Osteocyte (in vitro differentiated cells): ENCODE measurements at places on chromosomes 1 and 21.

GRCh38 chr1:108016451-108016920, 51.5 kb upstream of the VAV3 start:
- no peak for DNase-seq

- no peak for DNase-seq
These were observed 459.5 kb downstream of the PTPRU start for GRCh38 chr1:29695803-29696202.

DNA sequence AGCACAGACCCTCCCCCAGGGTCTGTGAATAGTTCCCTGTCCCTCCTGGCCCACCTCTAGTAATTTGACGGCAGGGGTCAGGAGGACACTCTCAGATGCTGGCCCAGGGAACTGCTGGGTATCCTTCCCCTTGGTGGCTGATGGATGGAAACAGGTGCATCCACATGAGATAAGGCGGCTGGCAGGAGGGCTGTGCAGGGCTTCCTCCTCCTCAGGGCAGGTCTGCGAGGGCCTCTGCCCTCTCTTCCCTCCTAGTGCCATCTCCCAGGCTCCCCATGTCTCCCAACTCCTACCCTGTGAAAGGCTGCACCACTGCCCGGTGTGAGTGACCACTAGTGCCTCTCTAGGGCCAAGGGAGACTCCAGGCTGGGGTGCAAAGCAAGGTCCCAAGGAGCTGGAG, 123.9 kb downstream of the GLIS1 start:
- peak; percentile 65 for DNase-seq

GRCh38 chr1:160128636-160129035, 13.1 kb downstream of the ATP1A2 start:
- no peak for DNase-seq

DNA sequence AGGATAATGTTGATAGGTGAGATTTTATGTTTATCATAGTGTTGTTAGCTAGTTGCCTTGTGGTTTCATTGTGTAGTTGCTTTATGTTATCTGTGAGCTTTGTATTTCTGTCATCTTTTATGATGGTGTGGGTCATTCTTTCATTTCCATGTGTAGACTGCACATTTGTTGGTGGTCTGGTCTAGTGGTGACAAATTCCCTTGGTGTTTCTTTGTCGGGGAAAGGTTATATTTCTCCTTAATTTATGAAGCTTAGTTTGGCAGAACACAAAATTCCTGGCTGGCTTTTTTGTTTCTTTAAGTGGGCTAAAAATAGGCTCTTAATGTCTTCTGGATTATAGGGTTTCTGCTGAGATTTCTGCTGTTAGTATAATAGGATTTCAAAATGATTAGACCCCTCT, 347.2 kb upstream of the ADAMTS5 start:
- no peak for DNase-seq

- no peak for DNase-seq
These were observed 838.2 kb upstream of the B3GALT2 start for GRCh38 chr1:194024659-194025058.

DNA sequence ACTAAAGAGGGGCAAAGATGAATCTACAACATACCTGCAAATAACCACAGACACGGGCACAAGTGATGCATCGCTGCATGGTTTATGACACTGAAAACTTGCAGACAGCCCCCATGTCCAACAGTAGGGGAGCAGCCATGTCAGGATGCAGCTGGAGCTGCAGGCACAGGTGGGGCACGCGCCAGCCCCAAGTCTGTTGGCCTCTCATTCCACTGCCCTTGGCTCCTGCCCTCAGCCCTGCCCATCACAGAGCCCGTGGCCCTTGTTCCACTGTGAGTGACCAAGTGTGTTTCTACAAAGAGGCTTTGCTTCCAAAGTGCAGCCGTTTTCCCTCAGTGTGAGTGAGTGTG, 3.2 kb upstream of the PADI4 start:
- DNase-seq = no peak

- DNase-seq = no peak
These were observed 90.5 kb downstream of the CASZ1 start for GRCh38 chr1:10705953-10706352.

GRCh38 chr1:29653034-29653810, 416.9 kb downstream of the PTPRU start:
- peak; percentile 67 for DNase-seq

DNA sequence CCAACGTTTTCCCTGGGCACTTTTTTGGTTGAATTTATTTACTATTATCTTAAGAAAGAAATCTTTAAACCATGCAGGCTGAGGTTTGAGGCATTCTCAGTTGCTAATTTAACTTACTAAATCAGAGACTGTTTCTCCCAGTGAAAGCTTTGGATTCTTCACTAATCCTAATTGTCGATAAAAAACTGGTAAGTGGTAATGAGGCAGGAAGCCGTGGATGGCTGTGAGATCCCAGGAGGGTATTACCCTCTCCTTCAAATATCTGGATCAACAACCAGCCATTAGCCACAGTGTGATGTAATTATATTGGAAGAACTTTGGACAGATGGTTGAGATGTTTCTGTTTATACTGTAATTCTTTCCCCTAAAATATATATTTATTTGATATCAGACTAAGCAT, 485.0 kb downstream of the DISC1 start:
- DNase-seq = no peak

GRCh38 chr21:27812279-27812678, 845.4 kb upstream of the ADAMTS5 start:
- DNase-seq = no peak

DNA sequence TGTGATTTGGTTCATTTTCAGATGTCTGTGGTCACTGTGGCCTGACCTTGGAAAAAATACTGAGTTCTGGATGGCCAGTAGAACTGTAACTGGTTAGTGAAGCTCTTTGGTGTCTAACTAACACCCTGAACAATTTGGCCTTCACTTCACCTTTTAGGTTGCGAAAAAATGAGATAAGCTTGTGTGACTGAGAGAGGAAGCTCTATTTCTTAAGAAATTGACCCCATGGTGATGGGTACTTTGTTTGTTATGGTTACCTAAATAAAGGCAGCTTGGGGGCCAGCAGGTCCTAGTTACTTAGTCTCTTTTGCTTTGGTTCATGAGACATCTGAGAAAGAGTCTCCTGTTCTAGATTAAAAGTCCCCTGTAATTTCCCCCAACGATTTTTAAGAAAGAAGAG, 181.6 kb downstream of the ZNF326 start:
- DNase-seq = no peak

DNA sequence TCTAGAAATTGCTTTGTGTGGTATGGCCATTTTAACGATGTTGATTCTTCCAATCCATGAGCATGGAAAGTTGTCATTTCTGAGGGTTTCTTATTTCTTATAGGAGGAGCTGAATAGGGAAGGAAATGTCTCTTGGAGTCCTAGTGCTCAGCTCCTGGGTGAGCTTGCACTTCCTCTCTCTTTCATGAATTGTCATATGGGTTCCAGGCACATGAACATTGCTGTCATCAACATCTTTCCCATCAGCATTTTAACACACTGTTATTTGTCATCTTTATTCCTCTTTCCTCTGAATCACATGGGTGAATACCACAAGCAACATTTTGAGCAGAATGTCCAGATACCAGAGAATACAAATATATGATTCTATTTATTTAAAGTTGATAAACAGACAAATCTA, 23.4 kb downstream of the SLAMF6 start:
- no peak for DNase-seq

DNA sequence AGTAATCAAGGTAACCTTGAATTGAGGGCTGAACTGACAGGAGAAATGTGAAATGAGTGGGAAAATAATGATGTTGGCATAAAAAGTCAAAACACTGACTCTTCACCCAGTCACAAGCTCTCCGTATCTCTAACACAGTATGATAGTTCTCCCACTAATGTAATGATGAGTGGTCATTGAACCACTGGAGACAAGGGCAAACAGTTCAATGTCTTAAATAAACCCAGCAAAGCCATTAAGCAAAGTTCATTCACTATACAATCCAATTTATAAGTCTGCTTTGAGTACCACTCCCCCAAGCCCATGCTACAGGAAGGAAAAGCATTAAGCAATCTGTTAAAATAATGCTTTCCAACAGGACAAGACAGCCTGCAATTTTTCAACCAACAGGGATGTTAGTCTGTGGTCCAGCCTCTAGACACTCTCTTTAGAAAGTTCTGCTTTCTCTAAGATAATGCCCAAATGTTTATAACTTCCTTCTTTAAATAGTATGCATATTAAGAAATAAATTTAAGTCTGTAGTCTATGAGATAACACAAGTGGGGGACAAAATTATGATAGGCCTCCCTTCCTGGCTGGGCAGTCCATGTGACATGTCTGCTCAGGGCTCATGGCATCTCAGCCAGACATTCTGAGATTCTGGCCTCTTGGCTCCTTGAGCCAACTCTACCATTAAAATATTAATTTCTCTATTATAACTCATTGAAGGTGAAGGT, 25.5 kb upstream of the DDAH1 start:
- DNase-seq = no peak

GRCh38 chr1:115347282-115347681, 9.2 kb upstream of the NGF start:
- DNase-seq = no peak

GRCh38 chr1:66778266-66778665, 22.8 kb downstream of the INSL5 start:
- DNase-seq = no peak

DNA sequence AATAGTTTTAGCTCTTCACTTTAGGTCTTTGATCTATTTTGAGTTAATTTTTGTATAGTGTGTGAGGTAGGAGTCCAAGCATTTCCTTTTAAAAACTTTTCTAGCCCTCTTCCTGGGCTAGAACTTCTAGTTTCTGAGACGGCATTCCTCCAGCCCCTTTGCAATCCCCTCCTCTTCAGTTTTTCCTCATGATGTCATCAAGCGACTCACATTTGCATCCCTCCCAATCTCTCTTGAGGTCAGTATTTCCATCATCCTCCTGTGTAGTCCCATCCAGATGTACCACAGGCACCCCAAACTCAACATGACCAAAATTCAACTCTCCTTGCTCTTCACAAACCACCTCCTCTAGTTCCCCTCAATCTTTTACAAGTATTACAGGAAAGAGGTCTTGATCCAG, 10.7 kb downstream of the HMGN2 start:
- DNase-seq = no peak

- no peak for DNase-seq
These were observed 13.4 kb upstream of the PIAS3 start for GRCh38 chr1:145871994-145872924.

GRCh38 chr1:186212568-186213224, 162.4 kb downstream of the TPR start:
- no peak for DNase-seq

- no peak for DNase-seq
These were observed 77.6 kb downstream of the XCL2 start for GRCh38 chr1:168466092-168466713.

DNA sequence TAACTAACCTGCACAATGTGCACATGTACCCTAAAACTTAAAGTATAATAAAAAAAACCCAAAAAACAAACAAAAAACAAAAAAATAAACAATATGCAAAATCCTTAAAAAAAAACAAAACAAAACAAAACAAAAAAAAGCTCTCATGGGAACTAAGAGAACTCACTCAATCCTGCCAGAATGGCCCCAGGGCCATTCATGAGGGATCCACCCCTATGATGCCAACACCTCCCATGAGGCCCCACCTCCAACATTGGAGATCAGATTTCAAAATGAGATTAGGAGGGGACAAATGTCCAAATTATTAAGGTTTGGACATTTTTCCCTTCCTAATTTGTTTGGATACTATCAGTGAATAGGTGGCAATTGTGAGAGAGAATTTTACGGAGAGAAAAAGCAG, 10.2 kb downstream of the CYP4B1 start:
- no peak for DNase-seq

DNA sequence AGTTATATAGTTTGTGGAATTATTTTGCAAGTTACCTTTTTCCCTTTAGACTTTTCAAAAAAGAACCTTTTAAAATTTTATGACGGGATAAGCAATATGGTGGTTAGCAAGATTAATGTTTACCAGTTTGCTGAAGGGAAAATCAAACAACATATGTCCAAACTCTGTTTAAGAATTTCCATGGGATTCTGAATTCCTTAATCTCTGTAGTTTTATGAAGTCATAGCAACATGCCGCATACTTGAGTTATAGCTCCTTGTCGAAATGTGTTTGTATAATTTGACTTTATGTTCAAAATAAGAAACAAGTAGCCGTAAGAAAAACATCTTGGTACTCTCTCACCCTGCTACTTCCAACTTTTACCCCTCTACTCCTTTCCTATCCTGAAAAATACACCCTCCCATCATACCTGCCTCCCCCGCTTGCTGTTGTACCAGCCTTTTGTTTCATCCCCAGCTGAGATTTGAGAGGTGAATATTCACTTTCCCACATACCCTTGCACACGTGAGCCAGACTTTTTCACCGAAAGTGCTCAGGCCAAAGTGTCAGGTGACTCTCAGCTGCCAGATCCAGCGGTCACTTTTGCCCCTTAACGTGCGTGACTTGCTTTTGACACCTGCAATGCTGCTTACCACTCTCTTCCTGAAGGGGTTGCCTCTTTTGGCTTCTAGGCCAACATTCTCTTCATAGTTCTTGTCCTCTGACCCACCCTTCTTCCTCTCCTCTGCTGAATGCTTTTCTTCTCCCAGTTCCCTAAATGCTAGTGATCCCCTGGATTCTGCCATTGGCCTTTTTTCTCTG, 83.5 kb upstream of the ZNF326 start:
- DNase-seq = no peak

- no peak for DNase-seq
These were observed 49.4 kb downstream of the CAPZB start for GRCh38 chr1:19435851-19436455.

- DNase-seq = no peak
These were observed 222.3 kb upstream of the SGIP1 start for GRCh38 chr1:66311628-66312027.

DNA sequence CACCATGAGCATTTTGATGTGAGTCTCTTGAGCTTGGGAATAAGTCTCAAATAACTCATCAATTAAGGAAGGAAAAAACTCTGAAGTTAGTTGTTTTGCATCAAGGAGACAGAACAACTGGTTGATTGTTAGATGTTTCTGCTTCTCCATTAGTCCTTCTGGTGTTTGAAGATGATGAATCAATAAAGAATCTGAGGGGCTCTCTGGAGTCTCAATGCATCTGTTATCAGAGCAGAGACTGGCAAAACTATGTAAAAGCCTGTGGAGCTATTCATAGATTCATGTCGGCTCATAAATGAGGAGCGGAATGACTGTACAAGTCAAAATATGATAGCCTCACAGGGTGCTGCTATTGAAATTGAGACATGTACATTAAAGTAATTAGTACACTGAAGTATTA, 73.3 kb upstream of the ZC3H11B start:
- DNase-seq = no peak

GRCh38 chr1:70017770-70018169, 187.6 kb downstream of the LRRC40 start:
- DNase-seq = no peak

GRCh38 chr1:111191496-111191895, 8.9 kb downstream of the DENND2D start:
- no peak for DNase-seq

GRCh38 chr1:228938537-228938901, 203.2 kb downstream of the RHOU start:
- no peak for DNase-seq
